ENCODE measurements at places on chromosomes 3 and 15.
A peak's percentile ranks its signal among the peaks of the same experiment; 100 is the strongest.

DNA sequence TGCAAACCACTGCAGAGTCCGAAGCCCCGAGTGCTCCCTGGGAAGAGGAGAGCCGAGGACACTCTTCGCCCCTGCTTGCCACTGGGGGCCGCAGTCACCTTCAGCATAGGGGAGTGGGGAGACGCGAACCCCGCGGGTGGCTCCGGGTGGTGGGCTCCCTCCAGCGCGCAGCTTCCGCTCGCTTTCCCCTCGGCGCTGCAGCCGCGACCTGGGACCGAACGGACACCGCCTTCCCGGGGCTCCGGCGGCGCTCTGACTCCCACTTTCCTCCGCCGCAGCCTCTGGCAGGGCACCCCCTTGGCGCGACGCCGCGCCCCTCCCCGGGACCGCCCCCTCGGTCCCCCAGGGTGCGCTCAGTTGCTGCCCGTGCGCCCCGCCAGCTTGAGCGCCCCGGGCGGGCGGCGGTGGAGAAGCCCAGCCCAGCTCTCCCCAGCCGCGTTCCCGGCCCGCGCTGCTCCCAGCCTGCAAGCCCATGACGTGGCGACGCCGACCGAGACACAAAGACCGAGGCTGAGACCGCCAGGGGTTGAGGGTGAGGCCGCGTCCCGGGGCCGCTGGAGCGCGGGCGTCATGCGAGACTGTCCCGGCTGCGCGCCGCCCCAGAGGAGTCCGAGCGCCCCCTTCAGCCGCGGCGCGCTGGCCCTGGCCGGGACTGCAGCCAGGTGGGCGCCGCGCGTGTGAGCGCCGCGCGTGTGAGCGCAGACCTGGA lies at the start of gene MINAR1:
Gene MINAR1, plus strand, starts transcription at position 701 of the 709 bp plus-strand sequence. CDS start 23,812 bp downstream, outside the sequence.
- peak; percentile 21 for DNase-seq

DNA sequence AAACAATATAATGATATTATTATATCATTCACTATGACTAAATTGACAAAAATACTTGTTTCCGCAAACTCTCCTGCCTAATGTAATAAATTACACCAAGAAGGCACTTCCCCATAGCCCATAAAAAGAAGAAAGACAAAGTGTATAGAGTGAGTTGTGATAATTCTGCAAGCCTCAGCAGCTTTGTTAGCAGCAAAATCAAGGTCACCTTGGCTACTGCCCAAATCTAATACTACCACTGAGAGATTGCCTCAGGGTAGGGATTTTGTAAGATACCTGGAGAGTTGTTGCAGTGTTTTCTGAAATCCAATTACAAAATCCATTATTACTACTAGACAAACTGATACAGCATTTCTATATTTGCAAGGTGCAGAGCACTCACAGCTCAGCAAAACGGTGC lies 503.5 kb downstream of the FGF12 start:
- no peak for DNase-seq

DNA sequence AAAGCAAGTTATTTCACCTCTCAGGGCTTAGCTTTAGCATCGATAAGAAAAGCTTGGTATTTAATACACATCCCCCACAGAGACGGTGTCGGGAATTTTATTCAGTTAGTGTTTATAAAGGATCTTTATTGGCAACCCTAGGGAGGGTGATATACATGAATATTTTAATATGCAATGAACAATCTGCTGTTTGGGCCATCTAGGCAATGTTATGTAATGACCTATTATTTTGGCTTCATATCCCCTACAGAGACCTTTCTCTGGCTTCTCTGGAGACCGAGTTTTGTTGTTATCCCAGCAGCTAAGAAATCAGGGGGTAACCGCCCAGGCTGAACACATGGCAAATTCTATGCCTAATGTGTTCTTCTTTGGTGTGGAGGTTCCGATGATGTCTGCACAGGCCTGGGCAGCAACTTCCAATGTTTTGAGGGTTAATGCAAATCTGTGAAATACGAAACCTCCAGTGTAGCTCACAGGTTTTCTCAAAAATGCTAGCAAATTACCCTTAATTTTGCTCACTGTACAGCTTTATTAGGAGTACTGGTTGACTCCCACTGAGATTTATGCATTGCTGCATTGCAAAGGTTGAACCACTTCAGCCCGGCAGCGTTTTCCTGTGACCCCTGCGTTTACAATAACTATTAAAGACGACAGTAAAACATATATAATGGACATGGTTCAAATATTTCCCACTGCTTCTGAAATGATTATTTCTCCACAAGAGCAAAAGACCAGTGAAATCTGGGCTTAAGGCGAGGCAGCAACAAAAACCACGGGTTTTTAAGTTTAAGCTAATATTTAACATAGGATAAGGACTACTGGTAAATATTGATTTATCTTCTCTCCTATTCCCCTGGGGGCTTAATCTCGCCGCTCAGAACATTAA lies 298.3 kb upstream of the NR2E3 start:
- DNase-seq: no peak

DNA sequence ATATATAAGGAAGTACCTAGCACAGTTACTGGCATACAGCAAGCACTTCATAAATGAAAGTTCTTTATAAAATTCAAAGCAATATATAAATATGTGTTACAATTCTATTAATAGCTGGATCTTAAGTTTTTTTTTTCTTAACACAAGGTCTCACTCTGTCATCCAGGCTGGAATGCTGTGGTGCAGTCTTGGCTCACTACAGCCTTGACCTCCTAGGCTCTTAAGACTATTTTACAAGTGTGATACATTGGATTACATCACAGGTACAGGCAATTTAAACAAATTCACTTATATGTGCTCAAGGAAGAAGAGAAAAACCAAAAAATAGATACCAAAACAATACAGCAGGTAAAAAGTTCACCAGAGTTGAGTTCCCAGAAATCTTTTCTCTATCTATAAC lies 60.6 kb downstream of the ZNF280D start:
- DNase-seq: no peak

DNA sequence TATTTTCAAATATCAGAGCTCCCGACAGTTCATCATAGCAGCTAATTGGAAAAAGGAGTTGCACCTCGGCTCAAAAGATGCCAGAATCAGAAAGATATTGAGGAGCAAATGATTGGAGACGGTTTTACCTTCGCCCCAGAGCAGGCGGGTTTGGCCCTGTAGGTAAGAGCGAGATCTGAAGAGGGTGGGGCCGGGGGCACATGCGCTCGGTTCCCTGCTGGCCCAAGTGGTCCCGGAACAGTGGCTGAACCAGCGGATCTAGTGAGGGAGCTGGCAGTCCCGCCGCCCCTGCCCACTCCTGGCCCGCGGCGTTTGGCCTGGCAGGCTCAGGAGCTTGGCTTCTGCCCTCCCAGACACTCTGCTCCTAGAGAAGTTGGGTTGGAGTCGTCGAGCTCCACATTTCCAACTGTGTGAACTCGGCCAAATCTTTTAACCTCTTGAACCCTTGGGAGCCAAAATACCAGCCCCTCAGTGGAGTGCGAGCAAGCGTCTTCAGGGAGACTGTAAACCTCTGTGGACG lies 79.1 kb downstream of the RHCG start:
- DNase-seq: no peak

DNA sequence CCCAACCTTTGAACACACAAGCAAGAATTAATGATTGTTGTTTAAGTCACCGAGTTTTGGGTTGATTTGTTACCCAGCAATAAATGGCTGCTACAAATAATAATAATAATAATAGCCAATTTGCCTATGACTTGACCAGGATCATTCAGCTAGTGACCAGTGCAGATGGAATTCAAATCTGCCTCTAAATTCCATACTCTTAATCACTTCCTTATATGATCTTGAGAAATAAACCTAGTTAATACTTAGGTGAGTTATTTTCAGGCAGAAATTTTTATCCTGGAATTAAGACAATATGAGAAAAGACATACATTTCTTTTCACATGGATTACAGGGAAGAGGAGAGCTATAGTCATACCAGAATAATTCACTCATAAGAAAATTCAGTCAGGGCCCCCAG lies 116.0 kb upstream of the GALNT15 start:
- no peak for DNase-seq

DNA sequence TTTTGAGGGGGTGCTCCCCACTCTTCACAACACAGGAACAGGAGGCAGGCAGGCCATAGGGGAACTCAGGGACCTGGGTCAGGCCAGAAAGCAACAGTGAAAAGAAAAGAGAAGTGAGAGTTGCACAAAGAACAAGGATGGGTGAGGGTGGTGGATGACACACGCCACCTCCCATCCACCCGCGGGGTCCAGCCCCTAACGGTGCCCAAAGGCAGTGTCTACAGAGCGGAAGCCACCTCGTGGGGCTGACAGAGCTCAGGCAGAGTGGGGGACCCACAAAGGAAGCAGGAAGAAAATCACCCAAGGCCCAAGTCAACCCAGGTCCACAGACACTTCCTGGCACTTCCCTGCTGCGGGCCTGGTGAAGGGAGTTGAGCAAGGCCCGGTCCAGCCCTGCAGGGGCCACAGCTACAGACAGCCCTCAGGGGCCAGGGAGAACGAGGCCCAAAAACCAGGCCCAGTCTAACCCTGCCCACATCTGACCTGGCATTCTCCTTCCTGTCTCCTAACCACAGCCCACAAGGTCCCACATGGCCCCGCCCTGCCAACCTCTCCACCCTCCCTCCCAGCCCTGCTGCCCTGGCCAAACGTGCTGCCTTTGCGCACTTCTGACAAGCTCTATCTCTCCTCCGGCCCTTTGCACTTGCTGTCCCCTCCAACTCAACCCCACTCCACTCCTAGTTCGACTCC lies 5.9 kb downstream of the NUP210 start:
- no peak for DNase-seq

GRCh38 chr3:24242012-24242698 lies 252.5 kb downstream of the THRB start:
- DNase-seq: peak; percentile 19

DNA sequence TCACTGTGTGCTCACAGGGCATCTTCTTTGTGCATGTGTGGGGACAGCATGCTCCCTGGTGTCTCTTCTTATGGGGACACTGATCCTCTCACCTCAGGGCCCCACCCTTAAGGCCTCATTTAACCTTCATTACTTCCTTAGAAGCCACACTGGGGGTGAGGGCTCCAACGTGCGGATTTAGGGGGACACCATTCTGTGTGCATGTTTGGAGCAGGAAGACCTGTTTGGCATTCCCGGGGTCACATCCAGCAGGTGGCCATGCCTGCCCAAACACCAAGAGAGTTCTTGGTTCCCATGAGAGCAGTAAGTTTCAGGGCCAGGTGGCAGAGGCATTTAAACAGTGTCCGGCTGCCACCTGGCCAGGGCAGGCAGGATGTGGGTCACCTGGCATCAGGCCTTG lies 24.8 kb downstream of the PRR20G start:
- DNase-seq: no peak

DNA sequence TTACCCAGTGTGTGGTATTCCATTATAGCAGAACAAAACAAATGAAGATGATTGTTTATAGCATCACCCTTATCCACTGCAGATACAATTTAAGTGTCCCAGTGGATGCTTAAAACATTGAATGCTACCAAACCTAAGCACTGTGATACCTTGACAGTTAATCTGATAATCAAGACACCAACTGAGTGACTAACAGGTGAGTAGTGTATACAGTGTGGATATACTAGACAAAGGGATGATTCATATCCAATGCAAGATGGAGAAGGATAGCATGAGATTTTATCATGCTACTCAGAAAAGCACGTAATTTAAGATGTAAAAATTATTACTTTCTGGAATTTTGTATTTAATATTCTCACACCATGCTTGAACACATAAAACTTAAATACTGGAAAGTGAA lies 1449.0 kb downstream of the OTOL1 start:
- DNase-seq: no peak

GRCh38 chr3:76824658-76825240 lies 215.2 kb upstream of the ROBO2 start:
- no peak for DNase-seq

- no peak for DNase-seq
Measured at GRCh38 chr3:72636969-72637597, 211.2 kb downstream of the SHQ1 start.

DNA sequence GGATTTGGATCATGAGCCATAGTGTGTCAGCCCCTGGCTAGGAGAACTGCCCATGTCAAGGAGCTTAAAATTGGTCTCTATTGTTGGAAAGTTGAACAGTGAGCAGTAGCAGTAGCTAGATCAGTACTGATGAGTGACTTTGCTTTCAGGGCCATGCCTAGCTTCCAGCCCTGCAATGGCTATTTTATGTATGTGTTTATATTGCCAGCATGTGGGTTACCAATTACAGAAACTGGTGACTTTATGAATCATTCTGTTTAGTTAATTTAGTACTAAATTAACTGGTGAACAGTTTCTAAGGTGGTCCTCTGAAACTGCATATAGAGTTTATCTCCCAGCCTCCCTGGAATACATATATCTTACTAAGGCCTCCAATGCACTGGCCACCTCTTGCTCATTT lies 908.1 kb upstream of the ALCAM start:
- DNase-seq: no peak

- no peak for DNase-seq
Measured at GRCh38 chr15:51266656-51267050, 71.7 kb downstream of the CYP19A1 start.

- DNase-seq: no peak
Measured at GRCh38 chr15:70160267-70160666, 62.5 kb upstream of the TLE3 start.

DNA sequence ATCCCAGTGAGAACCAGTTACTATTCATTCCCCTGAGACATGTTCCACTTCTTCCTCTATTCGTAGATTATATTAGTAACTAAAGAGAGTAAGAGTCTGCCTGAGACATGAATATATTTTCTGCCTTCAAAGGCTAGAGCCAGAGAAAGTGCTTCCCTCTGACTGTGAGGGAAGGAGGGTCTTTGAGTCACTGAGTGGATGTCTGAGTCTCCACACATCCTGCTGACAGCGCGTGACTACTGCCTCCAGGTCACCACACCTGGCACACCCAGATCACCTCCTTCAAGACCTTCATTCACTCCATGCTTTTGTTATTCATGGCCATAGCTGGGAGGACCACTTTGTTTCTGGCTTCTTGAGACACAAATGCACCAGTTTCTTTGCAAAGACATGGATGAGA lies 135.6 kb downstream of the SOX2 start:
- DNase-seq: no peak

GRCh38 chr3:156689608-156690007 lies 15.2 kb downstream of the TIPARP start:
- DNase-seq: no peak

DNA sequence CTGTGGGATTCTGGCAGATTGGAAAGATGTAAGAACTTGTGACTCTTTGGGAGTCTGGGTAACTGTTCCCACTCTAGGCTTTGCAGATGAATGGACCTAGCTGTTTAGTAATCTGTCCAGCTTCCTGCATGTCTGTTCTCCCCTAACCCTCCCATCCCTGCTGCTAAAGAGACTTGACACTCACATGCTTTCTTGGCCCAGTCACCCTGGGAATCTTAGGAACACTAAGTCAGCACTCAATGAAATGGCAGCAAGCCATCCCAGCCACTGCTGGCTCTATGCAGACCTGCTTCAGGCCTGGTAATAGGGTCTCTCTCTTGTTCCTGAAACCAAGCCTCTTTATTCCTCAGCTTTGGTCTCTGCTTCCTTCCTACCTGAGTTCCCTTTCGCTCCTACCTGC lies 63.7 kb upstream of the THSD4 start:
- no peak for DNase-seq

DNA sequence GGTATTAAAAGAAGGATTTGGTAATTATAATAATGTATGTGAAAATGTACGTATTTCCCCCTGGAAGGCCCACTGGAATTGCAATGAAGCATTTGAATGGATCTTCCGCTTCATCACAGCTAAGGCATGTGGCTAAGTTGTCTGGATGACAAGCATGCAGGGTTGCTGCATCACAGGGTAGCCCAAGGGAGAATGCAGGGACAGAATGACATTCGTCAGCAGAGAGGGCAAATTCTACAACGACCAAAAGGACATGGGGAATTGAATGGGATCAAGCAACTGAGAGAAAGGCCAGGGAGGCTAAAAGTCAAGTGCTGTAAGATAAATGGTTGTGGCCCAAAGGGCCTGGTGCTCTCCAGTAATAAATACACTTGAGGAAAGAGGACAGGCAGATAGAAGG lies 95.4 kb downstream of the ISL2 start:
- DNase-seq: no peak
